ENCODE measurements at places on chromosomes 5 and 9. TPM values are rescaled to one million over a fixed set of nuclear protein-coding genes. Genes with fewer than 3 reads are reported as not detected.

- no peak for DNase-seq
These were observed 3.5 kb downstream of the DMXL1 start for GRCh38 chr5:119074419-119074818.

The PCDHA12 gene
- 0.18 TPM for total RNA-seq

- no peak for DNase-seq
These were observed at the start of gene LRRC19 for GRCh38 chr9:27005491-27005890. Gene LRRC19 (minus strand): TSS chr9:27005672. CDS start chr9:26999694, 5,978 bp downstream.

- DNase-seq: no peak
These were observed 912.3 kb upstream of the WWC1 start for GRCh38 chr5:167378894-167379723.

DNA sequence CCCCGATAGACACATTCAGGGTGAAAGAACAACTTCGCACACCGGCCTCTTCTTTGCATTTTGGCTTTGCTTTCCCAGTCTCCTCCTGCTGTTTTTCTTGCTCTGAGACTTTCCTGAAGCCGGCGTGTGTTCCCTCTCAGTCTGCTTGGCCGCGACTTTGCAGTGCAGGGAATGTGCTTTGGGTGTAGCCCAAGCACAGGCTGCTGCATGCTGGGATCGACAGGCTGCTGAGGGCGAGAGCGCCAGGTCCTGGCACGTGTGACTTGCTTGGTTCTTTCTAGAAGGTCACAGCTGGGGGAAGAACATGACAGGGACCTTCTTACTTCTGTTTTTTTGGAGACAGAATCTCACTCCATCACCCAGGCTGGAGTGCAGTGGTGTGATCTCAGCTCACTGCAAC, 40.6 kb downstream of the TENT4A start:
- no peak for DNase-seq

All from right lobe of liver (tissue), 6 donors.